ENCODE measurements at places on chromosomes 5 and 9.

- no peak for DNase-seq
Measured at GRCh38 chr5:7396713-7397454, 946 bp downstream of the ADCY2 start.

DNA sequence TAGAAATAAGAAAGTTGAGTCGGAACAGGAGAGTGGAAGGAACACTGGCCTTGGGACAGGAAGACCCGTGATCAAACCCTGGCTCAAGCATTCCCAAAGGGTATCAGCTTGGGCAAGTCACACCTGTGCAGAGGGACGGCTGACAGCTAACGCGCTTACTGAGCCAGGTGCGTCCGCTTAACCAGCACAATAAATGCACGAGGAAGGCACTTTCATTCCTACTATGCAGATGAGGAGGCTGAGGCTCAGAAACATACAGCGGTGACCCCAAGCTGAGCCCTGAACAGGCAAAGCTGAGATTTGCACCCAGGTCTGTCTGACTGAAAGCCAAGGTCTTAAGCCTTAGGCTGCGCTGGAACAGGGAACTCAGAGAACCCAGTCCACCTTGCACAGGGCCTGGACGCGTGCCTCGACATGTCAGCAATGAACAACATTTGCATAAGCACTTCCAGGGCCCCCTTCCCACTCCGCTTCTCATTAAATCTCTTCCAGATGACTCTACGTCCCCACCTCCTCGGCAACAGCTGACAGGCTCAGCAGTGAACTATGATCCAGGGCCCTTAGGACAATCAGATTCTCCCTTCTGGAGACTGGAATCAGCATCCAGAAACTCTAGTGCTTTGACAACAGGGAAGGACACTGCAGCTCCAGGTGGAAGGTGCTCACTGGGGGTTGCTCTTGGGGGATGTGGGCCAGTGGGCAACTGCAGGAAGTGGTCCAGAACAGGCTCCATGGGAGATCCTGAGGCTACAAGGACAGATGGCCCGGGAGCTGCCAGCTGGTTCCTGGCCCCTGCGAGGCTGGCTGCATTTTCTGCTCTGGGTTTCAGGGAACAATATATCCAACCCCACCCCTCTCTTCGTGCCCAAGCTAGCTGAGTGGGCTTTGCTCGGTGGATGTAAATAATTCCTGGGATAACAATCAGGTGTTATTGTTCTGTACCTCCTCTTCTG lies 35.2 kb downstream of the SH3PXD2B start:
- no peak for DNase-seq

DNA sequence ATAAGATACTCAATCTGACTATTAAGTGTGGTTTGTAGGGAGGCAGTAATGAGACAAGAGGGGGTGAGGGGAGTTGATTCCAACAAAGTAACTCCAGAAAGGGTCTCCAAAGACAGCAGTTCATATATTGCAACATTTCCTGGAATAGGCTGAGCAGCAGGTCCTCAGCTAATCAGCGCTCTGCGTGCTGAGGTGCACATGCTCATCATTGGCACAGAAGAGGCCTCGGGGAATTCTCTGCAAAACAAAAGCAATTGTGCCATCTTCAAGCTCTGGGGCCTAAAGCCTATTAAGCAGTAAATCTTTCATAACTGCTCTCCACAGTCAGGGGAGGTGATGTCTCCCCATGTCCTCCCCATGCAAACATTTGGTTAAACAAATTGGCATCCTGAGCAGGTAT lies 357.3 kb downstream of the SPOCK1 start:
- no peak for DNase-seq

DNA sequence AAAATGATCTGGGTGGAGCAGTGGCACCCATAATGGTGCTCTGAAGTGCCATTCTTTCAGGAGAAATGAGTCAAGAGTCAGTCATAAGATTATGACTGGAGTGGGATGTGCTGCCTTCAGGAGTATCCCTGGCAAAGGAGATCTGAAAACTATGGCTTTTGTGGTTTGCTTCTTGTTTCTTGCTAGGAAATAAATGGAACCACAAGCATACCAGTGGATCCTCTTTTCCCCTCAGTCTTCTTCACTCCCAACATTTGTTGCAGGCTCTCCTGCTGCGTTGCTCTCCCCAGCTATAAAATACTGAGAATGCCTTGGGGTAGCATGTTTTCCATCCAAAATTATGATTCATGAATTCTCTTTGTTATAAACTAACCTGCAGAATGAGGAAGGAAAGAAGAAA lies 199.1 kb downstream of the NNT start:
- no peak for DNase-seq

DNA sequence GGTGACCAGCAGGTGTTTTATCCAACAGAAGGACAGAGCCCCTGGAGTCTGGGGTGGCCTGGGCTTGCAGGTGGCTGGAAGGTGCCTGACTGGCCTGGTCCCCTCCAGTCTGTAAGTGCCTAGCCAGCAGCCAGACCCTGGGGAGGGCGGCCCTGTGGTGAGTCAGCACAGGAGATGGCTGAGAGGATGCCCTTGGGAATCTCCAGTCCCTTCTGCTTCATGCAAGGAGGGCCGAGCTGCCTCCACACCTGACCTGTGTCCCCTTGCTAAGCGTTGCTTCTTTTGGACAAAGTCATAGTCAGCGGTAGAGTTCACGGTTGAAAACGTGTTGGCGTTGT lies 20.2 kb downstream of the OBP2B start:
- DNase-seq, result no peak

DNA sequence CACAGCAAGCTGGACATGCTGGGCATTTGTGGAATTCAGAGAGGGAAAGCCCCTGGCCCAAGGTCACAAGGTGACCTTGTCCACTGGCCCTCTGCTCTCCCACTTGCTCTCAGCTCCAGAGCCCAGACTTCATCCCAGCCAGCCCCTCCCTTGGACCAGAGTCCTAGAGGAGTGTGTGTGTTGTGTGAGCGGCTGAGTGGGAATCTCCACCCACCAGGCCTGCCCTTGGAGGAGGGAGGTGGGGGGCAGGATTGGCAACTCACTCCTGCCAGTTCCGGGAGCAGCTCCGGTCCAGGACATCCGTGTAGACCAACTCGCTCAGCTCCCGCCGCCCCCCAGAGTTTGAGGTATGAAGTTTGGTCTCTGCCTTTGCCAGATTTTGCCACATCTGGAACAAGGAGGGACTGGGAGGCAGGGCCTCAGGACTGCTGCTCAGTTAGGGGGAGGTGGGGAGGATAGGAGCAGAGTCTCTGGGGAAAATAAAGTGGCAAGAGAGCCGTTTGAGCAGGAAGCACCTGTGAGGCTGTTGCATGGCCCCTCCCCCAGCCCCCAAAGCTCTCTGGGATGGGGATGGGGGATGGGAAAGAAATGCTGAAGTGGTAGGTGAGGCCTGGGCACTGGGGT lies 1.4 kb downstream of the MZB1 start:
- DNase-seq, result no peak

- no peak for DNase-seq
Measured at GRCh38 chr5:126335886-126336285, 87.3 kb upstream of the GRAMD2B start.

GRCh38 chr5:171207256-171207847 lies 101.7 kb upstream of the TLX3 start:
- DNase-seq, result no peak

DNA sequence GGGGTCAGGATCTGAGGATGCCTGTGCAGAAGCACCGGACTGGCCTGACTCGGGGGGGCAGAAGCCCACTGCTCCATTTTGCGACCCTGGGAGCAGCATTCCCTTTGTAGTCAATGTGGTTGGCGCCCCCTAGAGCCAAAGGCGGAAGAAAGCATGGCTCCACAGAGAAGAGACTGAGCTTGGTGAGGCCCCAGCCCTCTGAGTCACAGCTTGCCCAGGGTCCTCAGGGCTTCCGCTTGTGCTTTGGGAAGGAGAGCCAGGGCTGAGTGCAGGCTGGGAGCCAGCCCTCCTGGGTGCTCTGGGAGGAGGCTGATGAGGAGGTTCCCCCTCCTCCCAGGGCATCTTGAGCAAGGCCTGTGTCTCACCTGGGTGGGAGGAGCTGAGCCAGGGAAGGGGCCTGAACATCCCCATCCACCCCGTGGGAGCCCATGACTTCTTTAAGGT lies 5.5 kb upstream of the AQP3 start:
- DNase-seq, result peak; percentile 37

DNA sequence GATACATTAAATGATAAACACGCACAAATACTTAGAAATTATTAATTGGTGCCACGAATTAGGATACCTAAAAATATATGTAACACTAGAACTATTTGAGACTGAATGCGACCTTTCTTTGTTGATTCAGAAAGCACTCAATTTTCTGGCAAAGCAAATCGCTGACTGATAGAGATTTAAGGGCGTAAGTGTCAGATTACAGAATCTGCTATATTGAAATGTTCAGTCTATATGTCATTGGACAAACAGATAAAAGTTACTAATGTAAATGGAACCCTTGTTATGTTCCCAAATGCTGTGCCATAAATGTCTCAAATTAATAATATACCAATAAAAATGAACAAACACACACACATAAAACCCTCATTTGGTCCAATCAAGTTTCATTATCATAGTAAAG lies 137.9 kb downstream of the MPDZ start:
- DNase-seq, result no peak

GRCh38 chr5:73528248-73528647 lies 30.0 kb downstream of the BTF3 start:
- no peak for DNase-seq

DNA sequence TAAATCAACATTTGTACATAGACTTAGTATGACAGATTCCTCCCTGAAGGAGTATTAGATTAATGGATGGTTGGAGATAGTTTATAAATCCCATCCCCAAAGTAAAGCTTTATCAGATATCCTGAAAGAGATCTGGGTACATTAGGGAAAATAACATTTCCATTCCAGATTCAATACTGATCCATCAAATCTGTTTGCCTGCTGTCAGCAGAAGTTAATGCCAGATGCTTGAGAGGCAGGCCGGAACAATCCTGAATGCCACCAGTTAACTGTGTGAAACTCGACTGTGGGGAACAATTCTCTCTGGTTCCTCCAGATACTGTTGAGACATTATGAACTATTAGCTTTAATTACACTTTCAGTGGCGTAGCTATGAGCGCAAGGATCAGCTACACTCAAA lies 1166.8 kb downstream of the MAT2B start:
- DNase-seq, result no peak

GRCh38 chr5:124872615-124873014 lies 126.2 kb upstream of the ZNF608 start:
- no peak for DNase-seq

DNA sequence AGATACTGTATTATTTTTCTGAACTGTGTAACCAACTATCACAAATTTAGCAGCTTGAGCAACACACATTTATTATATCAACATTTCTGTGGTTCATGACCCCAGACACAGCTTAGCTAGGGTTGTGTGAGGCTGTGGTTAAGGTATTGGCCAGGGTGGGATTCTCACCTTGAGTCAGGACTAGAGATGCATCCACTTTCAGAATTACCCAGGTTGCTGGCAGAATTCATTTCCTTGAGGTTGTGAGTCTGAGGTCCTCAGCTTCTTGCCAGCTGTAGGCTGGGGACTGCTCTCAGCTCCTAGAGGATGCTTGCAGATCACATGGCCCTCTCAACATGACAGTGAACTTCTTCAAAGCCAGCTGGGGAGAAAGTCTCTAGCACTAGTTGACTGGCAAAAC lies 122.5 kb upstream of the RASGRF2 start:
- DNase-seq, result peak; percentile 17

DNA sequence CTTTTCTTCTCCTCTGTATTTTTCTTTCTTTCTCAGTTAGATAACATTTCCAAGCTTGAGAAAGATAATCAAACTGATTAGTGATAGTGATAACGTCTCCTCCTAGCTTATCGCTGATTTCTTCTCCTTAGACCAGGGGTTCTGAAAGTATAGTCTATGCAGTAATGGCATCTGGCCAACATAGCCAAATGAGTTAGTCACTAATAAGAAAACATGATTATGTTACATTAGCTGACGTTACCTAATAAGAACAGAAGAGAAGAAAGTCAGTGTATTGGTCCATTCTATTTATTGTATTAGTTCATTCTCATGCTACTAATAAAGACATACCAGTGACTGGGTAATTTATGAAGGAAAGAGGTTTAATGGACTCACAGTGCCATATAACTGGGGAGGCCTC lies 111.2 kb downstream of the STRBP start:
- no peak for DNase-seq

- DNase-seq, result no peak
Measured at GRCh38 chr9:31519826-31520225, 864.6 kb upstream of the ACO1 start.

DNA sequence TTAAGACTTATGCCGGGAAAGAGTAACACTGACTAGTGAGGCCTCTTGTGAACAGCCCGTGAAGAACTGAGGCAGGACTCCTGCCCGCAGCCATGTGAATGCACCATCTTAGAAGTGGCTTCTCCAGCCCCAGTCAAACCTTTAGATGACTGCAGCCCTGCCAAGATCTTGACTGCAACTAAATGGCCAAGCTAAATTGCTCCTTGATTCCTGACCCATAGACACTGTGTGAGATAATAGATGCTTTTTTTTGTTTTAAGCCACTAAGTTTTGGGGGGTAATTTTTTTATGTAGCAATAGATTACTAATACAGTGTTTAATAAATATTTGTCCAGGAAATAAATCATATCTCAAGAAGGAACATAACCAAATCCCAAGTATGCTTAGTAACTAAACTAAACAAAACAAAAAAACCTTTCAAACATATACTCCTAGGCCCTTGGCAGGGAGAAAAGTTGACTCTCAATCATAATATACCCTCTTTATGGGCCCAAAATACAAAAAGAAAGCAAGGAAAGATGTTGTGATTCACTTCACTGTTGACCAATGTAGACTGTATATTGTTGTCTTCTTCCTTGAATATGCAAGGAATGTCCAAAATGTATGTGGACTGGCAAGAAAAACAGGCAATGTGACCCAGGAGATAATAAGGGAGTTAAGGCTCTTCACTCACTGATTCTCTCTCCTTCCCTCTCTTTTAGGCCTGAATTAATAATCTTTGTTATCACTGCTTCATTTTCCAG lies 79.7 kb upstream of the ZNF366 start:
- DNase-seq, result no peak

- DNase-seq, result no peak
Measured at GRCh38 chr5:158387499-158387898, 528.6 kb upstream of the CLINT1 start.

- no peak for DNase-seq
Measured at GRCh38 chr5:148915224-148915817, 88.9 kb downstream of the ADRB2 start.

GRCh38 chr9:19050637-19051591 lies 1.7 kb downstream of the RRAGA start:
- no peak for DNase-seq

DNA sequence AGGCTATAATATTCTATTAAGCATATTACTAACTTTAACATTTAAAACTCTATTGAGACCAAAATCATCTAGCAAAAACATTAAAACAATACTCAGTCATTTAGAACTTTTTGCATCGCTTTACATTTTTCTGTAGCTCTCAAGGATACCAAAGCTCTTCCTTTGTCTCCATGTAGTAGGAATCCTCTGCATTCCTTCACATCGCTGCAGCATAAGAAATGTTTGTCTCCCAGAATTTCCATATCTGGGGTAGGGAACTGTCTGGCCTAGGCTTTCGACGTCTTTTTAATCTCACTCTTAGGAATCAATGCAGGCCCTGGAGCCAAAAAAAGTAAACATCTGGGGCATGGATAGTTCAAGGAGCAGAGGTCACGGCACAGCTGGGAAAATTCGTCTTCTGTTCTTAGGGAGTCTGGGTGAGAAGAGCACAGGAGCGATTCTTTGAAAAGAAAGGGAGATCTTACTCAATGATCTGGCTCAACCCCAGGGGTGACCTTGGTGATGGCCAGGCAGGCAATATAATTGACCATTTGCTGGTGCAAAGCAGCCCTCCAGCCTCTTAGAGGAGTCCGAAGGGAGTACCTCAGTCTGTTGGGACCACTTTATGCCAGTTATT lies 23.2 kb upstream of the RAI14 start:
- DNase-seq, result no peak

Measured in T-helper 2 cell treated with Interferon-gamma antibody and Interleukin-4, amounts not matched to agents 5 μg/mL and 100 μg/mL, for 36 hours (primary cell).